ENCODE measurements at places on chromosomes 16 and 17. TPM values are rescaled to one million over a fixed set of nuclear protein-coding genes. Genes with fewer than 3 reads are reported as not detected.
A peak's percentile ranks its signal among the peaks of the same experiment; 100 is the strongest.

- no peaks in the 10 kb centered on the region for H3K36me3 ChIP-seq
- H3K27ac ChIP-seq = no peak overlapping the region
- peaks cover 41% of the 10 kb centered on the region for H3K27me3 ChIP-seq
- DNase-seq = no peak
- H3K4me1 ChIP-seq = no peaks in the 10 kb centered on the region
- no peak overlapping the region for H3K4me3 ChIP-seq
These were observed 36.1 kb upstream of the ATP2C2 start for GRCh38 chr16:84331998-84332780.

NPIPA2 gene
- 0.20 TPM for total RNA-seq

DNA sequence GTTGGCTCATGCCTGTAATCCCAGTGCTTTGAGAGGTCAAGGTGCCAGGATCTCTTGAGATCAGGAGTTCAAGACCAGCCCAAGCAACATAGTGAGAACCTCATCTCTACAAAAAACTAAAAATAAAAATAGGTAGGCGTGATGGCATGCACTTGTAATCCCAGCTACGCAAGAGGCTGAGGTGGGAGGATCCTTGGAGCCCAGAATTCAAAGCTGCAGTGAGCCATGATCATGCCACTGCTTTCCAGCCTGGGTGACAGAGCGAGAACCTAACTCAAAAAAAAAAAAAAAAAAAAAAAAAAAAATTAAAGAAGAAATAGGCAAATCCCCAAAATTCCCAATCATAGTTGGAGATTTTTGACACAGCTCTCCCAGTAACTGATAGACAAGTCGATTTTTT, 32.2 kb upstream of the SRCIN1 start:
- H3K36me3 ChIP-seq = no peaks in the 10 kb centered on the region
- no peak overlapping the region for H3K4me3 ChIP-seq
- no peaks in the 10 kb centered on the region for H3K27me3 ChIP-seq
- no peak overlapping the region for H3K27ac ChIP-seq

GRCh38 chr17:17792551-17793377, 44.0 kb downstream of the SREBF1 start:
- H3K4me3 ChIP-seq = no peak overlapping the region
- H3K27me3 ChIP-seq = no peaks in the 10 kb centered on the region
- peaks cover 25% of the 10 kb centered on the region for H3K36me3 ChIP-seq
- H3K4me1 ChIP-seq = peaks cover 15% of the 10 kb centered on the region
- no peak overlapping the region for H3K27ac ChIP-seq

DNA sequence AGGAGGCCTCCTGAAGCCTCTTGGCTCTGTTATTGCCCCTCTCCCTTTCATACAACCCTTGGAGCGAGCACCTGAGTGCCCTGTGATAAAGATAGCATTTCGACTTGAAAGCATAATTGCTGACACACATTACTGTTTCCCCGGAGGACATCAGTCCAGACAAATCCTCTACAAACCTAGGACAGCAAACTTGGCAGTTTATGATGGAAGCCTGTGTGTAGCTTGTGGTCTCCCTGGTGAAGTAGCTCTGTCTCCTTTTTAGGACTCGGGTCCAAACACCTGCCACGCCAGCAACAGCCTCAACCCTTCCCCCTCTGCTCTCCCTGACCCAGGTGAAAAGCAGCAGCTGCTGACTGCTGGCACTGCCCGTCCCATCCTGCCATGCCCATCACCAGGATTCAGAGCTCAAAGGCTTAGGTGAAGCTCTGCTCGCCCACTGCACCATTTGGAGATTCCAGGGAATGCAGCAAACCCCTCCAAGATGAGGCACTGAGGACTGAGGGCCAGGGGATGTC, 55.9 kb downstream of the IRX6 start:
- H3K27me3 ChIP-seq = no peaks in the 10 kb centered on the region
- no peak for DNase-seq
- H3K27ac ChIP-seq = no peak overlapping the region
- H3K36me3 ChIP-seq = no peaks in the 10 kb centered on the region

- H3K27me3 ChIP-seq = no peaks in the 10 kb centered on the region
- H3K4me3 ChIP-seq = no peak overlapping the region
- DNase-seq = no peak
- H3K27ac ChIP-seq = no peak overlapping the region
- no peaks in the 10 kb centered on the region for H3K36me3 ChIP-seq
- H3K4me1 ChIP-seq = no peaks in the 10 kb centered on the region
These were observed 63.9 kb upstream of the MAF start for GRCh38 chr16:79664407-79664806.

PMP22 gene
- total RNA-seq = 5.7 TPM

DNA sequence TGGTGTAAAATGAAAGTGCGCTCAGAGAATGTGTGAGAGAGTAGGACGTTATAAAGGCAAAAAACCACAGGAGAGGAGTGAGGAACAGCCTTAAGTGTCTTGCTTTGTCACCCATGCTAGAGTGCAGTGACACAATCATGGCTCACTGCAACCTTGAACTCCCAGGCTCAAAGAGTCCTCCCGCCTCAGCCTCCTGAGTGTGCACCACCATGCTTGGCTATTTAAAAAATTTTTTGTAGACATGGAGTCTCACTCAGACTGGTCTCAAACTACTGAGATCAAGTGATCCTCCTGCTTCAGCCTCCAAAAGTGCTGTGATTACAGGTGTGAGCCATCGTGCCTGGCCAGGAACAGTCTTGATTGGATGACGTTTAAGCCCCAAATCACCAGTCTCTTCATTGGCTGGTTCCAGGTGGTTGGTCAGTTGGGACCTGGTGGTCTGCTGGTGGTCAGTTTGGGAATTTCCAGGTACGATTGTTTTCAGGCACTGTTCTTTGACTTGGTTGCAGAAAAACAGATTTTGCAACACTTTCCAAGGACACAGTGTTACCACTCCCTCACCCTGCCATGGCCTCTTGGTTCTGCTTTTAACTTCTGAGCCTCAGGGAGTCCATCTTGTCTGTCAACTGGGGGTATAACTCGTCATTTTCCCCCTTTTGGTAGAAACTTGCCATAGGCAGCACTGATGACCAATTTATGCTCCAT, 21.2 kb downstream of the DHODH start:
- no peaks in the 10 kb centered on the region for H3K36me3 ChIP-seq
- peaks cover 48% of the 10 kb centered on the region for H3K4me1 ChIP-seq
- DNase-seq = no peak
- H3K27me3 ChIP-seq = no peaks in the 10 kb centered on the region

- H3K4me1 ChIP-seq = no peaks in the 10 kb centered on the region
- H3K36me3 ChIP-seq = no peaks in the 10 kb centered on the region
- DNase-seq = peak; percentile 20
- no peak overlapping the region for H3K4me3 ChIP-seq
These were observed 244.1 kb upstream of the MON1B start for GRCh38 chr16:76946879-76947278.

ENGASE gene
- total RNA-seq = 10.6 TPM

DNA sequence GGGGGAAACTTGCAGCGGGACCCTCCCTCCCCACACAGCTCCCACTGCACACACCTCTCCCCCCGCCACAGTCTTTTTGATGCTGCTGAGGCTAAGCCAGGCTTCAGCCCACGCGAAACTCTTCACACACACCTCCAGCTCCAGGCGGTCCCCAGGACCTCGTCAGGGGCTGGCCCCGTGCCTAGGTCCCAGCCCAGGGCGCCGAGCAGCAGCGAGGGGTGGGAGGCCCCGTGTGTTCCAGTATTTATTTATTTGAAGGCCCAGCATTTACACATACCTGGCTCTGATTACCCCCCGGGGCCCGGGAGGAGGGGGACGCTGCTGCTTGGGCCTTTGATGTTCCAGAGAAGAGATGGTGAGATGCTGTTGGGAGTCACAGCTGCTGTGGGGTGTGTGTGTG, 44.9 kb upstream of the DLX4 start:
- no peak overlapping the region for H3K4me3 ChIP-seq
- H3K4me1 ChIP-seq = peaks cover 33% of the 10 kb centered on the region
- H3K27me3 ChIP-seq = peaks cover 48% of the 10 kb centered on the region
- H3K27ac ChIP-seq = no peak overlapping the region
